ENCODE measurements at places on chromosomes 11 and 22. TPM values are rescaled to one million over a fixed set of nuclear protein-coding genes. Genes with fewer than 3 reads are reported as not detected.

The OR52N4 gene
- polyA plus RNA-seq: 0.07 TPM

GRCh38 chr11:111960916-111961315, 23.8 kb downstream of the DIXDC1 start:
- DNase-seq: no peak

- no peak for DNase-seq
These were observed 42.9 kb downstream of the CTNND1 start for GRCh38 chr11:57804466-57804865.

The NPAS4 gene
- polyA plus RNA-seq: 0.72 TPM

- DNase-seq: no peak
These were observed 11.7 kb upstream of the MPEG1 start for GRCh38 chr11:59224351-59224928.

The CDKN1C gene
- 2.1 TPM for polyA plus RNA-seq

The TENM4 gene
- 0.36 TPM for polyA plus RNA-seq

The GAB4 gene
- not detected for polyA plus RNA-seq

GRCh38 chr11:45754741-45755140, 50.2 kb upstream of the SLC35C1 start:
- no peak for DNase-seq

DNA sequence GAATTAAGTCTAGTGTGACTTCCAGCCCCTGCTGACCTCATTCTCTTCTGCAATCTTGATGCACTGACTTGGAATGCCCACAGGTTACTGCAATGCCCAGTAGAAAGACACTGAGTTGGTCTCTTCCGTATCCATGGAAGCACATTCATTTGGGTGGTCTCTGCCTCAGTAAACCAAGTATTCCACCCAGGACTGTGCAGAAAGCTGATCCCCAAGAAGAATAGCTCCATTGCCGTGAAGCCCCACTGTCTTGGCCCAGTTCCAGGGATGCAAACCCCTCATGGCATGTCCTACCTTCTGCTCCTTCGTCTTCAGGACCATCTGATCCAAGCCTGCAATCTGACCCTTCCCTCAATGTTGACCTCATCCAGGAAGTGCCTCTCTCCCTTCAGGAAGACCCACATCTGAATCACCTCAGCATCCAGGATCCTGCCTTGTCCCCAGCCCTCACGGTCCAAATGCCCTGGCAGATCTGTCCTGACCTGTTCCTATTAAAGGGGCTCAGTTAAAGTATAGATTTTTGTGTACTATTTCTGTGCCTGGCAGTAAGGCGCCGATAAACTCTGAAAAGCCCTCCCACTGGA, 425.8 kb downstream of the SOX6 start:
- DNase-seq: no peak

DNA sequence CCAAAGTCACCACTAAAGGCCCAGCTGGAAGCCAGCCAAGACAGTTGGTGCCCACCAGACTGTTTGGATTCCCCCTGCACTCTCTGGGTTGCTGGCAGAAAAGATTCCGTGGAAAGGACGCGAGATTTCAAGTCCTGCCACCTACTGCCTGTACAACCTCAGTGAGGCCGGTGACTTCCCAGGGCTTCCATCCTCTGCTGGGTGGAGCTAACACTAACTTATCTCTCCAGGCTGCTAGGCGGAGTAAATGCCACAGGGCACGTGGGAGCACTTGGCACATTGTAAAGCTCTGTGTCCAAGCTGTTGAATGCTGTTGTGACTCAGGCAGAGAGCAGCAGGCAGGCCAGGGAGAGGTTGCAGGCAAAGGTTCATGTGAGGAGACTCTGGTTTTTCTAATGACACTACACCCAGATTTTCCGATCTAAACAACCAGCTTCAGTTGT, 50.9 kb upstream of the CDON start:
- DNase-seq: peak; percentile 95

- peak; percentile 56 for DNase-seq
These were observed 9.7 kb upstream of the THY1 start for GRCh38 chr11:119432484-119433357.

The NFAM1 gene
- not detected for polyA plus RNA-seq

DNA sequence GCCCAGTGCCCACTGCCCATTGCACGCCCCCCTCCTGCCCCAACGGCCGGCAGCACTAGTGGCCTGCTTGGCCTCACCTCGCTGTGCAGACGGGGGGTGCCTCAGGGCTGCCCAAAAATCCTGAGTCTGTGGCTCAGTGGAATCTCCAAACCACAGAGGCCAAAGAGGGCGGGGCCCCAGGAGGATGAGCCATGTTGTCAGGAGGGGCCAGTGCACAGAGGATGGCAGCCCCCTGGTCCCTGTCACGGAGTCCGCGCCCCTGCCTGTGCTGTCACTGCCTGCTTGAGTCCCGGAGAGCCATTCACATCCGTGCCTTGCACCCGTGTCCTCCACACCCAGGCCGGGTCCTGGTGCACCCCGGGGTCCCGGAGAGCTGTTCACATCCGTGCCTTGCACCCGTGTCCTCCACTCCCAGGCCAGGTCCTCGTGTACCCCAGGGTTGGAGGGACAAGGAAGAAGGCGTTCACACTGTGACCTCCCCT, 36.4 kb upstream of the MUC5AC start:
- no peak for DNase-seq

The MMP12 gene
- polyA plus RNA-seq: 0.38 TPM

DNA sequence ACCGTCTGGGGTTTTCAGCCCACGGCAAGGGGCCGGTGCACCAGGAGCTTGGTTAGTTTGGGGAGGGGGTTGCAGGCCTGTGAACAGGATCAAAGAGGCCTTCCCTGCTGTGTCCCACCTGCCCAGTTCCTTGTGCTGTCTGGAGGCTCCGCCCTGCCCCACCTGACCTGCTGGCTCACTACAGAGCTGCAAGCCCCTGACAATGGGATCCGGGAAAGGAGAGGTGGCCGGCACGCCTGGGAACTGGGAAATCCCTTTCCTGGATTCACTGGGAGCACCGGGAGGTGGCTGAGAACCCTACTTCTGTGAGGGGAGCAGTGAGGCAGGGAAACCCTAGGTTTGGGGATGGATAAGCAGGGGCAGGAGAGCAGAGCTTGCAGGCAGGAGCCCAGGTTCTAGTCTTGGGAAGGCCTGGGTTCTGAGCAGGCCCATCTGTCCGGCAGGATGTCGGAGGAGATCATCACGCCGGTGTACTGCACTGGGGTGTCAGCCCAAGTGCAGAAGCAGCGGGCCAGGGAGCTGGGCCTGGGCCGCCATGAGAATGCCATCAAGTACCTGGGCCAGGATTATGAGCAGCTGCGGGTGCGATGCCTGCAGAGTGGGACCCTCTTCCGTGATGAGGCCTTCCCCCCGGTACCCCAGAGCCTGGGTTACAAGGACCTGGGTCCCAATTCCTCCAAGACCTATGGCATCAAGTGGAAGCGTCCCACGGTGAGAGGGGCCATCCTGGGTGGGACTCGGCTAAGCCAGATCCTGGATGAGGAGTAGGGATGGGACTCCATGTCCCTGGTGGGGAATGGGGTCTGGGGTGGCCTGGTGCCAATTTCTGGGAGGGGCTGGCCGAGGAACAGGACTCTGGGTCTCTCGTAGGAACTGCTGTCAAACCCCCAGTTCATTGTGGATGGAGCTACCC, 786 bp downstream of the CAPN1 start:
- DNase-seq: no peak

GRCh38 chr11:123033895-123034294, 28.0 kb downstream of the HSPA8 start:
- no peak for DNase-seq

The SLC37A2 gene
- 0.75 TPM for polyA plus RNA-seq

- DNase-seq: no peak
These were observed 50.1 kb downstream of the DNHD1 start for GRCh38 chr11:6547177-6547576.

- no peak for DNase-seq
These were observed 320.4 kb downstream of the NTM start for GRCh38 chr11:131690776-131691175.

GRCh38 chr11:131833366-131833765, 463.0 kb downstream of the NTM start:
- DNase-seq: no peak

The SLC15A3 gene
- polyA plus RNA-seq: 14.1 TPM

GRCh38 chr11:1384199-1384970, 5.3 kb upstream of the BRSK2 start:
- DNase-seq: no peak

- peak; percentile 31 for DNase-seq
These were observed 2.2 kb upstream of the C11orf16 start for GRCh38 chr11:8934742-8935488.

DNA sequence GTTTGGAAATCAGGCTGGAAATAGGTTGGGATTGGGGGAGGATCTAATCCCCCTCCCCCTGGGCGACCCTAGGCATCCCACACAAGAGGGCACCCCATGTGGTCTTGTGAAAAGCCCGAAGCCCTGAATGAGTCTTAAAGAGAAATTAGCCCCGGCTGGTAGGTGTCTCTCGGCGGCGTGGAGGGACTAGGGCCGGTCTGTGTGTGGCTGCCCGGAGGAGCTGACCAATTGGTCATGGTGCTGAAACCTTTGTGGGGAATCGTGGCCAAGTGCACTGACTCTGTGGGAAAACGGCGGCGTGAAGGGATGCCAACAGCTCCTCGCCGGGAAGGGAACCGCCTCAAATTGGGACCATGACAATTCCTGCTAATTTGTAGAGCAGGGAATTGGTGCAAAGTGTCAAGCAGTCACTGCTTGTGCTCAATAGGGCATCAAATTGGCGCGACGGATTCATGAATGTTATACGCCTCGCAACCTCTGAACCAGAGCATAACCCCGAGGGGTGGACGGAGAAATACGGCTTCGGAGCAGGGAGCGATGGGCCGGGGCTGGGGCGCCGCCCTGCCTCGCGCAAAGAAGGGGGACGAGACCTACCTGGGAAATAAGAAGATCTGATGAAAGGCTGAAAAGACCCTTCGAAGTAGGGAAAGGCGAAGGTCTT, 1.5 kb downstream of the DBX1 start:
- DNase-seq: no peak

The CDK2AP2 gene
- 15.4 TPM for polyA plus RNA-seq

The THRSP gene
- not detected for polyA plus RNA-seq

The VSIG2 gene
- not detected for polyA plus RNA-seq

GRCh38 chr11:83819931-83820549, 533.9 kb upstream of the CCDC90B start:
- peak; percentile 18 for DNase-seq

The RTN4RL2 gene
- polyA plus RNA-seq: 0.43 TPM

The MPZL3 gene
- polyA plus RNA-seq: 0.39 TPM

The LMO2 gene
- not detected for polyA plus RNA-seq

- no peak for DNase-seq
These were observed 1018.6 kb downstream of the TBC1D22A start for GRCh38 chr22:47781024-47781423.

The C11orf42 gene
- polyA plus RNA-seq: not detected

DNA sequence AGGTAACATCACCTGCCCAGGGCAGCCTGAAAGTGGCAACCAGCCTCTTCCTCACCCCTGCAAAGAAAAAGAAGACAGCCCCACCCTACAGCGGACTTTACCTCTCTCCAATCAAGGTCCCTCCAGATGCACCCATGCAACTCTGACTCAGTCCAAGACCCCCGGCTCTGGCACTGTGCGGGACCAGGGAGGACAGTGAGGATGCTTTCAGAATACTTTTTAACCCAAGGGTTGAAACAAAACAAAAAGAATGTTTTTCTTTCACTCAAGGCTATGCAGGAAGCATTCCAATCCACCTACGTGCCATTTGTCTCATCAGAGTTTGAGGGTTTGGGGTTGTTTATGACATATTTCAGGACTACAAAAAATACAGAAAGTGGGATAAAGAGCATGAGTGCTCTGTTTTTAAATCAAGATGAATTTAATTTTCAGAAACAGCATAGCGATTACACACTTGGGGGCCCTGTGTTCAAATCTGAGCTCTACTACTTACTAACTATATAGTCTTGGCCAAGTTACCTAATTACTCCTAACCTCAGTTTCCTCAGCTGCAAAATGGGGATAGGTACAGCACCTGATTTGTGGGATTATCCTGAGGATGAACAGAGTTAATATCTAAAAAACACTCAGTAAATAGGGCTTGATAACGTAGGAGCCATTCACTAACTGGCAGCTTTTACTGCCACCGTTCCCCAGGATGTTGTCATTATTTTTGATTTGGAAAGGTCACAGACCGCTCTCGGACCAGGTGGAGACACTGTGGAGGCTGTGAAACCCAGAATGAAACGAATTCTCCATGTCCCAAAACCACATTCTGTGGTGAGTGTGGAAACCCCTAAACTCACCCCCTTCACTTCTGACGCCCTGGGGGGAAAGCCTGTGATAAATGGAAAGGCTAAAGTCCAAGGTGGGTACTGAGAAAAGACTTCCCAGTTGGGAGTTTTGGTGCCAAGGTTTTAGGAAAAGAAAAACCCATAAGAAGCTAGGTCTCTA, 5.6 kb downstream of the PLAAT3 start:
- DNase-seq: peak; percentile 9

DNA sequence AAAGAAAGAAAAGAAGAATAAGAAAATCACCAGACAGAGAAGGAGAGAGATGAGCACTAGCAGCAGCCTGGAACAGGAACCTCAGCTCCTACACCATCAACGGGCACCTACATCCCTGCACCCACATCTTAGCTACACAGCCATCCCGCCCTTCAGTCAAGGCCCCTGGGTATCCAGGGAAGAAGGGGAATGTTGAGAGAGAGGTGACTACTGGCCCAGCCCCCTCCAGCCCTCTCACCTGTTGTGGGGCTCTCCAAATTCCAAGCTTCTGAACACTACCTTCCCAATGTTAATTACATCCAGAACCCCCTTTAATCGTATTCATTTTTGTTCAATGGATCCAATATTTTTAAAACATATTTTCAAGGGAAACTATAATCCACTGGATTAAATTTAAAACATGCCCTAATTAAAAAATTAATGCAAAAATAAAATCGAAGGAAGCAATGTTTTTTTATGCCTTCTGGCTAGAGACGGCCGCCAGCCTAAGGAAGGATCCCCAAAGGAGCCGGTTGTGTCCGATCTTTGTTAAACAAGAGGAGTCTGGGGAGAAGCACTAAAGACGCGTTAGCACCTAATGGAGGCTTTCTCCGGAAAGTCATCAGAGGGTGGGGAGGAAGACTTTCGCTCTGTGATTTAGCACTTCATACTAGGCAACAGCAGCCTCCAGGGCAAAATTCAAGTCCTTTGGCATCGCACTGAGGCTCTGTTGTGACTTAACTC, 9.5 kb downstream of the TPST2 start:
- DNase-seq: no peak

DNA sequence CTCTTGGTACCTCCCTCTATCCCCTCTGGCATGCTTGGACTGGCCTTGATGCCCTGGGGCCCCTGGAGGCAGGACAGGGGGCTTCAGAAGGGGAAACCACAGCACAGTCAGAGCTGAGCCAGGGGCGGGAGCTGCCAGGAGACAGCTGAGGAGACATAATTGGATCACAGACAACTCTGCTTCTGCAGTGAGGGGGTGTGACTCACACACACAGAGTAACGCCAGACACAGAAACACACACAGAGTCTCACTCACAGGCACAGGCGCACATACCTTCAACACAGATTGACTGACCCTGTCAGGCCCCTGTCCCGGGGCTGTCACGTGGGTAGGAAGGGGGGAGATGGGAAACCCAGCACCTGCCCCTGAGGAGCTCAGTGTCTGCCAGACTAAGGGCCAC, 20.6 kb downstream of the STARD10 start:
- DNase-seq: no peak
